Cortex of kidney (tissue), 1 donor: ENCODE measurements at places on chromosomes 11 and 22.
A peak's percentile ranks its signal among the peaks of the same experiment; 100 is the strongest.

DNA sequence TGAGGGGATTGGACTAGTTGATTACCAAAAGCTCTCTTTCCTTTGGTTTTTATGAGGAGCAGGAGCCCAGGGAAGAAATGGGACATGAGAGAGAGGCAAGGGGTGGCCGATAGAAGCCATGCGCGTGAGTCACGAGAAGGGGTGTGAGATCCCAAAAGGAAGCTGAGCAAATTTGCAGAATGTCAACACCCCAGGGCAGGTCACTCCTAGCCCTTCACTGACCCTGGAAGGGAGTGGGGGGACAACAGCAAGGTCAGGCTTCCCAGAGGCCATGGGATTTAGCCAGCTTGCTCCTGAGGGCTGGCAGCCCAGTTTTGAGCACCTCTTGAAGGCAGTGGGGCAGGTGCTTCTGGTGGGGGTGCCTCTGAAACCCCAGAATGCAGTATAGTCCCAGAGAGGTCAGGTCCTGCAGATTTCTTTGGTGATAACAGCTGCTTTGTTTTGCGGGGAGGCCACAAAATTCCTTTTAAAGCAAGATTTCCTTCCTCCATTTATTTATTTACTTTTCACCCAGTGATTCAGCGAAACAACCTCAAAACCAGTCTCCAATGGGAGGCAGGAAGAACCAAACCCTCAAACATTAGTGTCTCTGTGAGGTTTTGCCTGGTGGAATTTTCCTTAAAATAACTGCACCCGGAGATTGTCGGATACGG is 40.1 kb upstream of the TIMP3 start:
- DNase-seq, result no peak

- no peak for DNase-seq
Observed at GRCh38 chr11:13966013-13966412, 3.5 kb downstream of the SPON1 start.

GRCh38 chr11:1916986-1917522 is 2.4 kb upstream of the TNNT3 start:
- no peak for DNase-seq

DNA sequence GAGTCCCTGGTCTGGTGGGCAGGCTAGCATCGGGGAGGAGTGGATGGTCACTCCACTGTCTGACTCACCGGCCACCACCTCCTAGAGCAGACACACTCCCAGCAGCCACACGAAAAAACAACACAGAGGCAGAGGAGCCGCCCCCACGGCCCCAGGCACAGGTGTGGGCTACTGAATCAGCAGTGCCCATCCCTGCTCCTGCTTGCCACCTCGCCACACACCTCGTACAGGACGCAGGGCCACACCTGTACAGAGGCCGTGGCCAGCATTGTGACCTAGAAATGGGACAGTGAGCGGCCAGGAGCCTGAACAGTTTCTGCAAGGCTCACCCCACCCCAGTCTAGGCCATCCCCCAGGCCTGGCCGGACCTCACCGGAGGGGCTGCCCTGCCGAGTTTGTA is 14.0 kb downstream of the TRIM29 start:
- DNase-seq, result no peak

- no peak for DNase-seq
Observed at GRCh38 chr11:59199546-59200422, 12.9 kb downstream of the MPEG1 start.

DNA sequence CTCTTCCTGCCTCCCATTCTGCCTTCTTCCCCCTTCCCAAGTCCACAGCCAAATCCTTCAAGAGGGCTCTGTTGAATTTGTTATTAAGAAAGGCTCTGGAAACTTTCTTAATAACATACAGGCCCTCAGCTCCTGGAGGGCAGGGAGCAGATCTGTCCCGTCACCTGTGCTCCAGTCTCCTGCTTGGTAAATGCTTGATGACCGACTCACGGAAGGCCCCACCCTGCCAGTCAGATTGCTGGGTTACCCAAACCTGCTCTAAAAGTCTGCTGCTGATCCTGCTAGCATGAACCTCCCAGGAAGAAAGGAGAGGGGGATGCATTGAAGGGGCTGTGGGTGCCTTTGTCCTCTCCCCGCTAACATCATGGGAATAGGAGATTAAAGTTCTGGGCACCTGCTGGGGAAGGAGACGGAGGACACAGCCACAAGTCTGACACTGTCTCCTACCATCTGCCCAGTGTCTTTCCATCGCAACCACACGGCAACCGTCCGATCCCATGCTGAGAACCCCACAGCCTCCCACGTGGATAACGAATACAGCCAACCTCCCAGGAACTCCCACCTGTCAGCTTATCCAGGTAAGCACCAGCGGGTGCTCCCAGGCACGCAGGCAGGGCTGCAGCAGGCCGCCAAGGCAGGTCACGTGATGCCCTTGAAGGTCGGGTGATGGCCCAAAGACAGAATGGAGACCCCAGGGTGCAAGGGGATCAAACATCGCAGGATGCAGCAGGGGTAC is 22.5 kb downstream of the CD5 start:
- DNase-seq, result no peak

GRCh38 chr11:27064086-27064485 is 23.5 kb downstream of the BBOX1 start:
- DNase-seq, result no peak

GRCh38 chr11:25733777-25734176 is 598.2 kb upstream of the ANO3 start:
- DNase-seq, result no peak

DNA sequence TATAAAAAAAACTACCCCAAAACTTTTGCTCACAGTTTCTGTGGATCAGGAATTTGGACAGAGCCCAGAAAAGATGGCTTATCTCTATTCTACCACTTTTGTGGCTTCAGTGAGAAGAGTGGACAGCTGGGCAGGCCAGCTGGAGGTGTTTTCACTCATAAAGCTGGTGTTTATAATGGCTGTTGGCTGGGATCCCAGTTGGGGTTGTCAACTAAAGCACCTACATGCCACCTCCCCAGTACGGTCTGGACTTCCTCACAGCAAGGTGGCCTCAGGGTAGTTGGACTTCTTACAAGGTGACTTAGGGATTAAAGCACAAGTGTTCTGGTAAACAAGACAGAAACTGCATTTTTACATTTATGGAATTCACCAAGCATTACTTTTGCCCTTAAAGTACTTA is 171.0 kb downstream of the NELL1 start:
- DNase-seq, result no peak

- DNase-seq, result no peak
Observed at GRCh38 chr22:40552070-40552469, 84.4 kb downstream of the MRTFA start.

- DNase-seq, result no peak
Observed at GRCh38 chr11:114559425-114560310, at the start of gene NXPE1. Gene NXPE1, minus strand, starts transcription at chr11:114559881. Its CDS starts 8,680 bp downstream, at chr11:114551201.

- no peak for DNase-seq
Observed at GRCh38 chr11:76805206-76805913, 22.2 kb downstream of the TSKU start.

DNA sequence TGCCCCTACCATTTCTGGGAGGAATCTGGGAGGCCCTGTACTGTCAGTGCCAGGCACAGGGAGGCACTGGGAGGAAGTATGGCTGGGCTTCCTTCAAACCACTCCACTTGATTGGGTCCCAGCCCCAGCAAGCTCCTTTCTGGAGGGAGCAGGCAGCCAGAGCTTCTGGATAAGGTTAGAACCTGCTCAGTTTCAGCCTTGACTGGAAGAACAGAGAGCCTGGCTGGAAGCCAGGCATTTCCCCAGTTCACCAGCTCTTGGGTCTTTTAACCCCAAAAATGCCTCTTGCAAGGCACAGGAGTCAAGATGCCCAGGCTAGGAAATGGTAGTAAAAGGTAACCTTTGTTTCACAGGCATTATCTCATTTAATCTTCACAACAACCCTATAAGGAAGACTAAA is 9.0 kb upstream of the KCTD14 start:
- no peak for DNase-seq

- no peak for DNase-seq
Observed at GRCh38 chr11:44643217-44643616, 77.8 kb downstream of the CD82 start.

GRCh38 chr11:44855493-44855849 is 95.2 kb downstream of the TP53I11 start:
- DNase-seq, result no peak

DNA sequence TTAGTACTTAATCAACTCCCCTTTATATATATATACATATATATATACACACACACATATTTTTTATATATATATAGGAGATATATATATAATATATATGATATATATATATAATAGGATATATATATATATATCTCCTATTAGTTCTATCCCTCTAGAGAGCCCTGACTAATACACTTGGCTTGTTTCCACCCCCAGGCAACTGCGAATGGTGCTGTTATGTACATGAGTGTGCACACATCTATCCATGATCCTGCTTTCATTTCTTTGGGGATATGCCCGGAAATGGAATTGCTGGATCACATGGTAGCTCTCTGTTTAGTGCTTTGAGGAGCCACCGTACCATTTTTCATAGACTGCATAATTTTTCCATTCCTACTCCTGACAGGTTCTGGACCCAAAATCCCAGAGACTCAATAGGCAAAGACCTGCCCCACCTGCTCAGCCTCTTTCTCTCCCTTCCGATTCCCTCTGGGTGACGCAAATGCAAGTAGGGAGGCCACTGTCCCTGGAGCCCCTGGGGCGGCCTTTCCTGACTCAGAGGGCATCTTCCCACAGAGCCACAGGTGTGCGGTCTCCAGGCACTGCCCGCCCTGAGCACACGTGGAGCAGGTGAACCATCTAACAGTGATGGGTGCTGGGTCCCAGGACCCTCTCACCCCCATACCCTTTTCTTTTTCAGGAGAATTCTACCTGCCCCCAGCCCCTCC is 12.0 kb downstream of the FGF3 start:
- DNase-seq, result no peak

DNA sequence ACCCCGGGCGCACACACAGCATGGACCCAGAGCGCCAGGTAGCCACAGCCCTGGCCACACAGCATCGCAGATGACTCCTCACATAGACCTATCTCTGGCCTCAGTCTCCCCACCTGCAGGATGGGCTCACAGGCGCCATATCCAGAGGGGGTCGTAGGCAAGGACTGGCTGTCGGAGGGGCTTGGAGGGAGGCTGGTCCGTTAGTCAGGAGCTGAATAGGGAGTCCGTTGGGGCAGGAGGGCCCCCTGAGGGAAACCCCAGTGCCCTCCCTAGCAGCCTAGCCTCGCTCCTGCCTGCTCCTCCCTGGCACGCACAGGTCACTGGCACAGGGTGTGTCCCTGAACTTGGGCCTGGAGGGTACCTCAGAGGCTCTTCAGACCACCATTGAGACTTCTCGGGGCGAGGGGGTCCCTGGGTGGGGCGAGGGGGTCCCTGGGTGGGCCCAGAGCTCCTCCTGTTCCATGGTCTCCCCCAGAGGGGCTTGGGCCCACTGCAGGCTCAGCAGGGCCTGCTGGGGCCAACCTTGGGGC is 2.0 kb downstream of the PLXNB2 start:
- peak; percentile 30 for DNase-seq

DNA sequence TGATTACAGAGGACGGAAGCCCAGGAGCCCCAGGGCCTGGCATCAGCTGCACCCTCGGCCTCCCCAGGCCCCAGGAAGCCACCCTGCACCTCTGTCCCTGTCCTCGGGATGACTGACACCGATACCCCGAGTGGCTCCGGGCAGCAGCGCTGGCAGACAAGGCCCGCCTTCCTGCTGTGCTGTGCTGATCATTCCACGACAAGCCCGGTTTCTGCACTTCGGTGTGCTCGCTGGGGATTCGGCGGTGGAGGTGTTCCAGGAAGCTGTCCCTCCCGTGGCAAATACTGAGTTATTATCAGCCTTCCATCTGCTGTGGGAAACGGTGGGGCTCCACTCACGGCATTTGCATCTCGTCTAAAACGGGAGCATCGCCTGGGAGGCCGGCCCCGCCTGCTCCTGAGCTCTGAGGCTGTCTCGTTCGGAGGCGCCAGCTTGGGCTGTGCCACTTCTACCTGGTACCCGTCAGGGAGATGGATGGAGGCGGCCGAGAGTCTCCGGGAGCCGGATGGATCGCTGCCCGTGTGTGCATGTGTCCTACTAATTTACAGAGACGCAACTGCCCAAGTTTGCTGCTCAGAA is 506.1 kb downstream of the BRD1 start:
- DNase-seq, result no peak

DNA sequence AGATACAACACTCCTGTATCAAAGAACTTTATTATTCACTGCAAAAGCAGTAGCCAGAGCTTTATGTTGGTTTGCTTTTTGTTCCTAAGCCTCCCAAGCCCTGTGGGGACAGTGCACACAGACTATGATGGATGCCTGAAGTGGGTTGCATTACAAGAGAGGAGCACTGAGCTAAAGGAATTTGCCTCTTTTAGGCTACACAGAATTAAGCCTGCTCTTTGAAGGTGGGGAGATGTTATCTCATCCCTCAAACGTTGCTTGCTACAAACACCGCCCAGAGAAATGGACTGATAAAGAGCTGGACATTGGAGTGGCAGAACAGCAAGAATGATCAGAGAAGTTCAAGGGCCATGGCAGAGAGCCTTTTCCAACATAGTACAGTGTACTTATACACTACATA is 2.5 kb upstream of the POGLUT3 start:
- no peak for DNase-seq

GRCh38 chr11:9529334-9529650 is 44.2 kb upstream of the WEE1 start:
- no peak for DNase-seq

- DNase-seq, result no peak
Observed at GRCh38 chr11:11217289-11217928, 135.6 kb downstream of the CSNK2A3 start.

GRCh38 chr22:30291058-30291892 is 2.0 kb upstream of the CASTOR1 start:
- DNase-seq, result peak; percentile 27

GRCh38 chr11:117949062-117949461 is 19.9 kb upstream of the TMPRSS13 start:
- no peak for DNase-seq

DNA sequence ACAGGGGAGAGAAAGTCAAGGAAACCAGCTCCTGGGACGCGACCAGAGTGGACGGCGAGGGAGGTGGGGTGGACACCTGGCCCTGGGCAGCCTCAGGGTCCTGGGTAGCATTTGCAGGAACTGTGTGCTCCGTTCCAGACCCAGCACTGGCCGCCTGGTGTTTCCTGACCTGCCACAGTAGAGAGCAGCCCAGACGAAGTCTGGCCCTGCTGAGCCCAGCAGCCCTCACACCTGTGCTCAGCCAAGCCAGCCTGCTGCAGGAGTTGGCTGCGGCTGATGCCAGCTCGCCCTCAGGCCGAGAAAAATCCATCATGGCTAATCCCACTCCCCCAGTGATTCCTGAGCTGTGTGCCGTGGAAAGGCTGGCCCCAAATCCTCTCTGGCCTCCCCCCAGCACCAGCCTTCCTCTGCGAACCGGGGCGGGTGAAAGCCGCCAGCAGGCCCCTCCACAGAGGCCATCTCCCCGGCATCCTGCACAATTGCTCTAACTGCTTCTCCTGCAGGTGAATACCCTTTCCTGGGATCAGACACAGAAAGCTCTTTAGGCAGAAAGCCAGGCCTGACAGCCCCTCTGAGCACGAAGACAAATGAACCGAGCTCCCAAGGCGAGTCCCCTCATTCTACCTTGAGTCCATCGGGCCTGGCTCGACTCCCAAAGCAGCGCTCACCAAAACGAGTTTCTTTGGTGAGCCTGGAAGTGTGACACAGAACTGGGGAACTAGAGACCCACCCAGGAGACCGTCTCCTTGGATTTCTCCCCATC is 88.6 kb downstream of the RTL6 start:
- DNase-seq, result no peak
